ENCODE measurements at places on chromosomes 6 and 20.

- peak; percentile 81 for DNase-seq
Observed at GRCh38 chr6:48813836-48814235, 649.2 kb downstream of the MMUT start.

- no peak for DNase-seq
Observed at GRCh38 chr6:15079288-15079817, 166.5 kb upstream of the JARID2 start.

DNA sequence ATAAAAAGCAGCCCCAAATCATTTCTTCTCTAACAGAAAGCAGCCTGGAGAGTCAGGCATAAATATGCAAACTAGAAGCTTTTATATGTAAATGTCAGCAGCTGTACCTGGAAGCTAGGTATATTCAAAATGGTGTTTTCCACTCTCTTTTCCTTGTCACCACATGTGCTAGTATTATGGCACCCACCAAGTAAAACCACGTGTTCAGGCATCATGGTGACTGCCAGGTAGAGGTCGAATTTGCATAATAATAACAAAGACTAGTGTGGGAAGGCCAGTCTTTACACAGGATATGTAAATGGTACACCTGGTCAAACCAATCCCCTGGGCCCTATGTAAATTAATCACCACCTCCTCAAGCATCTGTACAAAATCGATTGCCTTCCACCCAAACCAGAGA is 124.0 kb downstream of the MMUT start:
- DNase-seq = no peak

DNA sequence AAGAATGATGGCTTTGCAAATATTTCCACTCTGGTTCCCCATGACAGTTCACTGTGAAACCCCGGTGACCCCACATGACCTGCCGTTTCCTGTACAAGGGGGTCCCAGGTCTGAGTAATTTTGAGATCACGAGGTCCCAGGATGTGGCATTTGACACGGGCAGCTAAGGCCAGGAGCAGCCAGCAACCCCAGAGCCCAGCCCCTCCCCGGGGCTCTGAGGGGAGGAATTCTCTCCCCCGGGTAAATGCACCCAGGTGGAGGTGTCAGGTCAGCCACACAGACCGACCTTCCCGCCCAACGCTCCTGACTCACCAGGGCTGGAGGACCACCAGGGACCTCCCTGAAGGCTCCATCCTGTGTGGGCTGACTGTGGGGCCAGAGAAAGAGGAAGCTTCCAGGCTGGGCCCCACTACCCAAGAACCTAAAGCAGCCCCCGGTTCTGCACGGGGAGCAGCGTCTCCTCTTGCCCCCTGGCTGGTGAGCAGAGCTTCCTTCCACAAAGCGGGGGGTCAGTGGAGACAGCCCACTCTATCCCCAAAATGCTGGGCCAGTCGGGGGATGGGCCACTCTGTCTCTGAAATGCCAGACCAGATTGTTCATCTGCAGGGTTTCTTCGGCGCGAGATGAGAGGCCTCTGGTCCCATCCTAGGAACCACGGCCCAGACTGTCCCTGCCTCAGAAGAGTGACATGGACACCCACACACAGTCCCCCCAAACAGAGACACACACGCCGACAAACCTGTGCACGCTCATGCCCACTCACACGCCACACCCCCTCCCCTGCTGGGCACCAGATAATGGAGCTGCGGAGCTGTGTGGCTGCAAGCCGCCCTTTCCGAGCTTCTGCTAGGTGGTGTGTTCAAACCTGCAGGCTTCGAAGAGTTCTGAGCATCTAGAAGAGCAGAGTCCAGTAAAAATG is 23.4 kb upstream of the SLCO4A1 start:
- DNase-seq = no peak
